ENCODE measurements at places on chromosomes 5 and 9.

DNA sequence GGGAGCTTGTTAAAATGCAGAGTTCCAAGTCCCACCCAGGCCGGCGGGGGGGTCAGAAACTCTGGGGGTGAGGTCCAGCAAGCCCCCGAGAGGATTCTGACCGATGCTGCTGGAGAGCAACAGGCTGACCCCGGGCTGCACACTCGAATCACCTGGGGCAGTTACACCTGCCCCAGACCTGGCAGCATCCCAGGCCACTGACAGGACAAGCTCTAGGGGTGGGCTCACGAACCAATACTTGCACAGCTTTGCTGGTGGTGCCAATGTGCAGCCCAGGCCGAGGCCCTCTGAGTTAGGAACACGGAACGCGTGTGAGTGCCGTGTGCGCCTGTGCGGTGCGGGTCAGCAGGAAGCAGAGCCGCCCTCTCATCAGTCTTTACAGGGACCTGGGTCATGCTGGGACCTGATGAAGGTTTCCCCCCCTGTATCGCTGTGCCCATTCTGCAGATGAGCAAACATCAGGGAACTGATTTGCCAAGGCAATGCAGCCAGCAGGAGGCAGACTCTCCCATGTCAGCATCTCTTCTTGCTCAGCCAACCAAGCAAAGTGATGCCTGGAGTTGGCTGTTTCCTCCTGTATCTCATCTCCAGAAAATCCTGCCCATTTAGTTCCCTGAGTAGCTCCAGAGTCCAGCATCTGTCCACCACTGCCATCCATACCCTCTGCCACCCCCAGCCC, 16.3 kb downstream of the FAM163B start:
- DNase-seq: no peak

- DNase-seq: no peak
Observed at GRCh38 chr5:162817364-162817763, 620.0 kb upstream of the CCNG1 start.

DNA sequence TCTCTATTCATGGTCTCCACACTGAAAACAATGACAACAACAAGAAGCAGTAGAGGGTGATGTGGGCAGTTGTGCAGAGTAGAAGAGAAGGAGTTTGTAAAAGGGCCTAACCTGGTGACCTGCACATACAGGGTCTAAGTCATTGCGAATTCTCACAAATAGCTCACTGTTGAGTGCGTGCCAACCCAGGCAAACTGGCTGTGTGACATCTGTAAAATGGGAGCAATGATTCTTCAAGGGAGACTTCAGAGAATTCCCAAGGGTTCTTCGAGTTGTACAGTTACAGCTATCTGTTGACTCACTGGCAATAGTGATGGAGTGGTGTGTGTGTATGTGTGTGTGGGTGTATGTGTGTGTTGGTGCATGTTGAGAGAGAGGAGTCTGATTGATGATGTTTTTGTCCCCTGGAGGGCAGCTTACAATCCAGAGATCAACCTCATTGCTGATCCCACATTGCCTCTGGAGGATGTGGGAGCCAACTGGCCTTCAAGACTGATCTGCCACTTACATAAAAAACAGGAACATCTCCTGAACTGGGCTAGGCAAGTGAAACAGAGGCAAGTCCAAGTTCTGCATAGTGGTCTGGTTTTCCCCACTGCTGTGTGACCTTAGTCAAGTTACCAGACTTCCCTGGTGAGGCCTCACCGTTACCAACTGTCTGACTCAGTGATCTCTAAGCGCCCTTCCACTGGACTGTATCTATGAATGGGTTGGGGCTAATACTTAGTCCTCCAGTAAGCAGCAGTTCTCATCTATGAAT, 3.2 kb downstream of the FAT2 start:
- no peak for DNase-seq

DNA sequence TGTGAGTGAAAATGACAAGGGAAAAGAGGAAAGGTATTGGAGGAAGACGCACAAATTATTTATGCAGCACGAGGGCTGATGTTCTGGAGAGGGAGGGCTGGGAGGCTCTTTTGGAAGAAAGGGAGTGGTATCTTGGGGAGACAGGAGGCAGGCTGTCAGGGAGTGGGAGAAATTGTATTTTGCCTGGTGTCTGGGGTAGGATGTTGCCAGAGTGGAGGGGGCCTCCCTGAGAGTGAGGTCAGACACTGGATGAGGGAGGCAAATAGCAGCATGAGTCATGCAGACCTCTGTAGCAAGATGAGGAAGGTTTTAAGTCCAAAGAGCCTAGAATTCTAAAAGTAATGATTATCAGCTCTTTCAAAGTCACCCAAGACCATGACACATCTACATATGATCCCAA, 158.0 kb downstream of the DMRT2 start:
- DNase-seq: no peak

GRCh38 chr9:129675620-129676019, 10.2 kb downstream of the PRRX2 start:
- no peak for DNase-seq

- no peak for DNase-seq
Observed at GRCh38 chr9:110015759-110016158, 192.2 kb downstream of the C9orf152 start.

- DNase-seq: no peak
Observed at GRCh38 chr5:136058039-136058971, 29.5 kb downstream of the TGFBI start.

- no peak for DNase-seq
Observed at GRCh38 chr5:98624145-98624880, 149.2 kb upstream of the RGMB start.

DNA sequence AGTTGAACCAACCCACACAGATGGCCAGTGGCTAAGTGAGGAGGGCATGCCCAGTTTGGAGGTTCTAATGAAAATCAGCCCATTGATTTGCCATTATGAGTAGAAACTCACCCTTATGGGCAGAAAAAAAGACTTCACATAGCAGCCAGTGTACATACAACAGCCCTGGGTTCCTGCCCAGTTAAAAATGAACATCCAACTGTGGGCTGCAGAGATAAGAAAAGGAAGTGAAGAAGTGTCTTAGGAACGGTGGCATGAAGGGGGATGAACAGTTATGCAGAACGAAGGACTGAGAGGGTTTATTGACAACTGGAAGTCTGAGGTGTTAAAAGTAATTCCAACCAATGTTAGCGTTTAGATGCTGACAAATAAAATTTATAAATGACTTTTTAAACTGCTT, 118.4 kb downstream of the MARCHF3 start:
- no peak for DNase-seq

- DNase-seq: no peak
Observed at GRCh38 chr5:74167206-74167929, 473.2 kb downstream of the ENC1 start.

DNA sequence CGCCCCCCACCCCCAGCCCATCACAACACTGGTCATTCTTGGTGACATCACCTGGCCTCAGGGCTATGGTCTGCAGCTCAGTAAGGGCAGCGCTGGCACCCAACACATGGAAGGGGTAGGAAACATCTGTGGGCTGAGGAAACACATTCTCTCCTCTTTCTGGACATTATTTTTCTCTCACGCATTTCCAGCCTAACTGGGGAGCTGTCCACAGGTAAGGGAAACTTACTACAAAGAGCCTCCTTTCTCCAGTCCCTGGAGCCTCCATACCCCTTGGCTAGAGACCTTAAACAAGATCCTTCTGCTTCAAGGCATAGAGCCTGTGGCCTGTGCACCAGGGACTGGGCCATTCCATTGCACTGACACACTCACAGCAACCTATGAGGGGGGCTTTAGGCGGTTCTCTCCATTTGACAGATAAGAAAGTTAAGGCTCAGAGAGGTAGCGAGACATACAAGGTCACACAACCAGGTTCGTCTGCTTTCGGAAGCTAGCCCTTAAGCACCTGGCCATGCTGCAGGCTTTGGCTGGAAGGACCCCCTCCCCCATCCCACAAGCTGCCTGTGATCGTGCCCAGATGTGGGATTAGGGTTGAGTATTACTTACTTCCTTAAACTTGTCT, 40.7 kb downstream of the CXXC5 start:
- DNase-seq: no peak

GRCh38 chr9:71634752-71635151, 133.6 kb downstream of the CEMIP2 start:
- DNase-seq: no peak

DNA sequence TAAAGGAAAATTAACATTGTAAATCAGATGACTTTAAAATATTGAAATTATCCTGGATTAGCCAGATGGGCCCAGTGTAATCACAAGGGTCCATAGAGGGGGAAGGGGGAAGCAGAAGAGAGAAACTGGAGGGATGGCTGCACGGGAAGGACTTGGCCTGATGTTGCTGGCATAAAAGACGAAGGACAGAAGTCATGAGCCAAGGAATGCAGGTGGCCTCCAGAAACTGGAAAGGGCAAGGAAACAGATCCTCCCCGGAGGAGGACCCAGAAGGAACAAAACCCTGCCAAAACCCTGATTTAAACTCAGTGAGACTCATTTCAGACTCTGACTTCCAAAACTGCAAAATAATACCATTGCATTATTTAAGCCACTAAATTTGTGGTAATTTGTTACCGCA, 100.2 kb downstream of the ADAMTS2 start:
- DNase-seq: no peak

DNA sequence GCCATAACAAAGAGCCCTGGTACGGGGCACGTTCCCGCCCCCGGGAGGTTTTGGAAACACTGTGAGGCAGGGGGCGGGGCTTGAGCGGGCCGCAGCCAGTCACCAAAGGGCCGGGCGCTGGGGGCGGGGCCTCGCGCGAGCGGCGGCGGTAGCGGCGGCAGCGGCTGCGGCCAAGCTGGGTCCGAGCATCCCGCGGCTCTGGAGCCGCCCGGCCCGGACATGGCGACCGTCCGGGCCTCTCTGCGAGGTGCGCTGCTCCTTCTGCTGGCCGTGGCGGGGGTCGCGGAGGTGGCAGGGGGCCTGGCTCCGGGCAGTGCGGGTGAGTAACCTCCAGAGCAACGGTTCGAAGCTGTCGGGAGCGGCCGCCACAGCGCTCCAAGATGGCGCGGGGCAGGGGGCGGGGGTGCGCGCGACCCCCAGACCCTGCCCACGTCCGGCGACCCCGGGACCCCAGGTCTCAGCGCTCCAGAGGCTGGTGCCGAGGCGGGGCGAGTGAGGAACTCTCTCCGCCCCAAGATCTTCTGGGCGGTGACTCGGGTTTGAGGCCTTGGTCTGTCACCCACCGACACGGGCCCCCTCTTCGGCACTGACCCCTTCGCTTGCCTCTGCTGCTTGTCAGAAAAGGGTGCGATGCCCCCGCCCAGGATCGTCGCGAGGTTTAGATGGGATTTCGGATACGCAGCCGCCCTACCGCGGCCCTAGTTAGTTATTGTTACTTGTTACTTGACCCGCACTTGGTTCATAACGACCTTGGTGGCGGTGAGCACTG, at the start of gene RECK:
RECK (plus strand) TSS at position 134 of the 769 bp plus-strand sequence; CDS start at position 220, 86 bp downstream.
- DNase-seq: peak; percentile 77

GRCh38 chr9:29575219-29575618, 2001.9 kb upstream of the C9orf72 start:
- no peak for DNase-seq

DNA sequence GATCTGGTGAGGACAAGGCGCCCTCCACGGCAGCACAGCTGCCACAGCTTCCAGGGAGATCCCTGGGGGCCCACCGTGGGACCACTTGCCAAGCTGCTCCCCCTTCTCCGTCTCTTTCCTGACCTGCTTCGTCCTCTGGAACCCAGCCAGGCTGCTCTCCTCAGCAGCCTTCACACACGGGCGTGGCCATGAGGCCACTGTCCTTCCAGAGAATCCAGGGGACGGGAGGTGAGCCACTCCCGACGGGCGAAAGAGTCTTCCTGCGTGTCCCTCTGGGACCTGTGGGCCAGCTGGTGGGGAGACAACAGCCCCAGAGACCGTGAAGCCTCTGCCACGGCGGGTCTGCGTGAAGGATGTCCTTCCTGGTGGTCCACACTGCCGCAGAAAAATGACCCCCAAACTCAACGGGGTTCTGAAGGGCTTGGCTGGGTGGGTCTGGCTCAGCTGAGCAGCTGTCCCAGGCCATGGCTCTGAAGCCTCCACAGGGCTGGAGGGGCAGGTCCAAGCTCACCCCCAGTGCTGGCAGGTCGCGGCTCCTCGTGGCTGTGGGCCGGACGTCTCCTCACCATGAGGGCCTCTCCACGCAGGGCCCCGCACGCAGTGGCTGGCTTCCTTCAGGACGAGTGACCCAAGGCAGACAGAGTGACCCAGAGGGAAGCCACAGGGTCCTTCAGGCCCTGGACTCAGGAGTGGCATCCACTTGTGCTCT, 47.4 kb upstream of the NKD2 start:
- no peak for DNase-seq

DNA sequence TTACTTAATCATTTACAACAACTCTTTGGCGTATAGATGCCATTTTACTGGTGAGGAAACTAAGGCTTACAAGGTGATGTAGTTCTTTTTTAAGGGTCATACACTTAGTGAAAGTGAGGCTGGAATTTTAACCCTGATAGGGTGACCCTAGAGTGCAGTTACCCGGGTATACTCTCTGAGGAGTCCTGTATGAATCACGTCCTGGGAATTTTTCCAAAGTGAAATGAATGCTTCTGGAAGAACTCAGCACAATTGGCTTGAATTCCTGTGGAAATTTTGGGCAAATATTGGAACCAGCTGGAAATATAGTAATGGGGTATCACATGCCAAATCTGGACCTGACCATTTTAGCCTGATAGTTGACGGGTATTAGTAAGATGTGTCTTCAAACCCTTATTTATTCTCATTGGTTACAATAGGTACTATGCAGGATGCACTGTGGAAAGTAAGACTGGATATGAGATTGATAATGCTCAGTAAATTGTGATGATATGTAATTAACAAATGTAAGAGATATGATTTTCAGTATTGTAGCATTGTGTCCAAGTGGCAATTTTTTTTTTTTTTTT, 14.8 kb downstream of the SUB1 start:
- DNase-seq: no peak

GRCh38 chr5:99105216-99105615, 176.4 kb upstream of the CHD1 start:
- DNase-seq: no peak

DNA sequence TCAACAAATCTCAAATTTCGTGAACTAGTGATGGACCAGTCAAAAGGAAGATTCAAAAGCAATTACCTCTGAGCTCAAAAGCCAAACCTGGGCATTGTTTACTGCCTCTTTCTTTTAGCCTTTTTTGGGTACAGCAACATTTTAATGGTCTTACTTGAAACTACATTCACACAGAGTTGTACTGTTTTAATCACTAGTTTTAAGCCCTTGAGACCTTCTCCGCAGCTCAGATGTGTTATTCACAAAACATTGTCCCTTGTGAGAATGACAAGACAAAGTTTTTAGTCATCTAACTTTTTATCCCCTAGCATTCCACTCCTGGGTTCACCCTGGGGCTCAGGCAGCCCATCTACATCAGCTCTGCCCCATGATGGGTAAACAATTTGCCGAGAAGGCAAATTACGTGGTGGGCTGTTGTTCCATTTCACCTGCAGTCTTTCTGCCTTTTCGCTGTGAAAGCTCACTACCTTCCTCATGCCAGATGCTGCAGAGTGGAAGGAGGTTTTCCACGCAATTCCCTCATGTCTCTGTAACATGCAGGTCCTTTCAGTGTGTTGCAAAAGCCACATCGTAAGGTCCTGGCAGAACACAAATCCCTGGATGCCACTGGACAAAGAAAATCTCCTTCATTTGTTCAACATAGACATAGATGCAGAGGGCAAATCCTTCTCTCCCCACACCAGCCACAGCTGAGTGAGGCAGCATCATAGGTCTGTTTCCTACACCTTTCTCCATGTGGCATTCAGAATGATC, 175.7 kb downstream of the EBF1 start:
- DNase-seq: no peak
